Stimulated activated CD4-positive, alpha-beta T cell treated with anti-CD3 and anti-CD28 coated beads, Interleukin-4, amount 100 ng/mL, for 48 hours (primary cell): ENCODE measurements at places on chromosomes 5 and 9.

DNA sequence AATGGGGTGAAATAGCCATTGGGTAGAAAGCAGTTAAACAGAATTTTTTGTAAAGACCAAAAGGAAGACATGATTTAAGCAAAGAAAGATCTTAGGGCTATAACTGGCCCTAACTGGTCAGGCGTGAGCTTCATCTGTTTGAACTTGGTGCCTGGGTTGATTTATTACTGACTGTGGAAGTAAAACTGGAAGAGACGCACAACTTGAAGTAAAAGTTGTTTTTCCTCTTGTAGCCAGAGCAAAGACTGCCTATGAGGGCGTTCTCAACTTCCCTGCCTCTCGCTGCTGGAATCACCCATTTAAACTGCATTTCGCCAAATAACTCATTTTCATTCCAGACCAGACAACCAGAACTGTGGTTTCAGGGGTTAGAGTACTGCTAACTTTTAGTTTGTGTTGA lies 1.5 kb downstream of the THBS4 start:
- DNase-seq: no peak

DNA sequence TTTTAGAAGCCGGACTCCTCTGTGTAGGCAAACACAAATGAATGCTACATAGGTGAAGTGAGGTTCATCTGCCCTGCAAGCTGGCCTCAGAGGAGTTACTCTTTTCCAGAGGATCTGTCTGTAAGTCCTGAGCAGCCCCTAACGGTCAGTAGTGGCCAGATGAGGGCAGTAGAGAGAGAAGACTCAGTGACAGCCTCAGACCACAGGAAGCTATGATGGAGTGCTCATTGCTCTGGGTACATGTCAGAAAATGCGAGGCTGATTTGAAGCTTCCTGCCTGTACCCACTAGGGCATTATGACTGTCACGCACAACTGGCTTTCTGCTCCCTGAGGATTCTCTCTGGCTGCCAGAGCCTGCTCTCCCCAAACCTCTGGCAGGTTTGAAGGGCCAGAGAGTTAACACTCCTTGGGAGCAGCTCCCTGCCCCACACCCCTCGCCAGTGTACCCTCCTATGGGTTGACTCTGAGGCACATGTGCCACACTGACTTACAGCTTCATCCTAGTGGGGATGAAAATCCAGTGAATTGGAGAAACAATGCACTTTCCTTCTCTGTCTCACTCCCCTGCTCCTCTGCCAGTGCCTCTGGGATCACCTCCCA lies 141.5 kb downstream of the GABRG2 start:
- no peak for DNase-seq

GRCh38 chr9:113875459-113876150 lies 504 bp upstream of the ZNF618 start:
- no peak for DNase-seq

GRCh38 chr9:115494393-115494792 lies 376.4 kb upstream of the TNC start:
- DNase-seq: no peak

GRCh38 chr5:12616093-12616492 lies 711.8 kb upstream of the CTNND2 start:
- no peak for DNase-seq

DNA sequence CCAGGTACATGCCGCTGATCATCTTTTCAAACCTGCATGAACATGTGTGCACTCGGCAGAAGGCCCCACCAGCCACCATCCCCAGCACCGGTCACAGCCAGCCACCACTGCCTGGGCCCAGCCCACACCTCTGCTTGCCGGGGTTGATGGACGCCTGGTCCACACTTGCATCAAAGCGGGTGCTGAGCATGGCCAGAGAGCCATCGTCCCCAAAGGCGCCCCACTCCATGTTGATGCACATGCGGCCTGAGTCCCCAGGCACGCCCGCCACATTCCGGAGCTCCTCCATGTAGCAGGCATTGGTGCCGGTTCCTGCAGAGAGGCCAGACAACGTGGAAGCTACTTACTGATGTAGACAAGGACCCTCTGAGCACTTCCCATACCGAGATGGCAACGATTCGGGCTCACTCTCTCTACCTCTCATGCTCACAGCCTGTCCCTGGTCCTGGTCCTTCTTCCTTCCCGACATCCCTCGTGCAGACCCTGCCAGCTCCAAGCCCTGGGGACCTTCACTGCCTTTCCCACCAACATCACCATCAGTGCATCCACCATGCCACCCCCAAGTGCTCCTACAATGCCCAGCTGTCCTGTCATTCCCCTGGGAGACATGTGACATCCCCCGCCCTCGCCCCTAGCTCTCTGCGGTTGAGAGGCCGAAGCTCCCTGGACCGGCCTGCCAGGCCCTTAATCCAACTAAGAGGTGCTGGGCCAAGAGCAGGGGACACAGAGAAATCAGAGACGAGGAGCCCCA lies 17.2 kb downstream of the HK3 start:
- DNase-seq: no peak

- DNase-seq: no peak
Measured at GRCh38 chr5:138471052-138471361, 5.7 kb downstream of the EGR1 start.

DNA sequence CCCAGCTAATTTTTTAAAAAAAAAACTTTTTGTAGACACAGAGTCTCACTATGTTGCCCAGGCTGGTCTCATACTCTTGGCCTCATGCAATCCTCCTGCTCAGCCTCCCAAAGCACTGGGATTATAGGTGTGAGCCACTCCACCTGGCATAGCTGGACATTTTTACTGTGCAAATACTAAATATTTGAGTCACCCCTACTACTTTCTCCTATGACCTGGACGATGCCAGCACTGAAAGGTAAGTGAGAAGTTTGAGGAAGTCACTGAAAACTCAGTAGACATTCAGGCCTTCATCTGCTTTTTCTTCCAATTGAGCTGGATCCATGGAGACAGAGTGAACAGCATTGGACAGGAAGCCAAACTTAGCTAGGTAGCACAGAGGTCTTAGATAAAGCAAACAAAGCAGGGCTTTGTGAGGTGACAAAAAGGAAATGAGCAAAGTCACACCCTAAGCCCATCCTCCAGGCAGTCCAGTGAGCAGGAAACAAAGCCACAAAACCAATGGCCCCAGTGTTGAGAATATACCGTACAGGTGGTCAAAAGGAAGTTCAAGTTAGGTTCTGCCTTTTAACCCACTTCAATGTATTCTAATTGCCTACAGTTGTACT lies 192.6 kb upstream of the RASA1 start:
- no peak for DNase-seq

DNA sequence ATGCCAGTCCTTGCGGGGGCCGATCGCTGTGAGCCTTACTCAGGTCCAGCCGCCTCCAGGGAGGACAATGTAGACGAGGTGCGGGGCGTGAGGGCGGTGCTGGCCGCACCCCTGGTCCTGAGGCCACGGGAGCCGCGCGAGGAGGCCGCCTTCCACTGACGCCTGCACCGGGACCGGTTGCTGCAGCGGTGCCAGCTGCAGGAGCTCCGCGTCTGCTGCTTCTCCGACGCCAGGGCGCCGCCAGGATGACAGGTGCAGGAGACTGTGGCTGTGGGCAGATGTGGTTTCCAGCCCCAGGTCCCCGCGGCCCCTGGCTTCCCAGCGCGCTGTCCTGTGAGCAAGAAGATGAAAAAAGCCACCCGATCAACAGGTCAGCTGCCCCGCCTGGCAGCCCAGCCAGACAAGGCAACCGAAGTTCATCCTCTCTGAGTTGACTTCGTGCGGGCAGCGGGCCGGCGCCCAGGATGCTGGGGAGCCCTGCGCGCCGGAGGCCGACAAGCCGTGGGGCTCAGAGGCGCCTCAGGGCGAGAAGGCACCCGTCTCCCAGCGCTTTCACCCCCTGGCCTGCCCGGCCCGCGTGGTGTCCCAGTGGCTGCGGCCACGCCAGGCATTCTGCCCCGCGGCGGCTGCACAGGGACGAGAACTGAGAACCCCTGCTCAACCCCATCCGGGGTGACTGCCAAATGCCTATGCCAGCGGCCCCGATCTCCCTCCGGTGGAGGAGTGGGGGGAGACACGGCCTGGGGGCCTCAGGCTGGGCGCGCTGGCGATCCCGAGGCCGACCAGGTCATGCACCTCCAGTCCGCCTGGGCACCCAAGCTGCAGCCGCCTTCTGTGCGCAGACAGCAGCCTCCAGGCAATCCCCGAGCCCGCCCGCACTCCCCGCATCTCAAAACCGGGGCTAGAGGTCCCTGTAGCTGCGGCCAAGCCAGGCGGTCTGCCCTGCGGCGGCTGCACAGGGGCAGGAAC lies 43.4 kb upstream of the BICD2 start:
- DNase-seq: peak; percentile 10

GRCh38 chr5:169542811-169543210 lies 40.8 kb upstream of the SPDL1 start:
- DNase-seq: no peak

- no peak for DNase-seq
Measured at GRCh38 chr5:52356311-52356918, 431.3 kb upstream of the ITGA1 start.

GRCh38 chr9:17488662-17489061 lies 90.2 kb upstream of the SH3GL2 start:
- no peak for DNase-seq

- DNase-seq: no peak
Measured at GRCh38 chr5:91146905-91147600, 236.1 kb downstream of the ARRDC3 start.

DNA sequence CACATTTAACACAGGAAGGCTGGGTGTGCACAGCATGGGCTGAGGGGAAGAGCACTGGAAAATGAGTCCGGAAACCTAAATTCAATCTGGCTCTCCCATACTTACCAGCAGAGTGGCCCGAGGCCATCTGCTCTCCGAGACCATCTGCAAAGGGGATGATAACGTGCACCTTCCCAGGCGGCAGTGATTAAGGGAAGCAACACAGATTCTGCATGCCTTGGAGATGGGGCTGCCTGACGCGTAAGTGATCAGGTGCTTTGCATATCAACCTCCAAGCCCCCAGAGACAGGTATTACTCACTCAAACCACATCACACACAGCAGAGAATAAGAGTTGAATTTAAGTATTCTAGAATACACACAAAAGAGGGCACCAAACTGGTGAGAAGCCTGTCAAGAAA lies 9.1 kb downstream of the EPB41L4B start:
- DNase-seq: no peak

DNA sequence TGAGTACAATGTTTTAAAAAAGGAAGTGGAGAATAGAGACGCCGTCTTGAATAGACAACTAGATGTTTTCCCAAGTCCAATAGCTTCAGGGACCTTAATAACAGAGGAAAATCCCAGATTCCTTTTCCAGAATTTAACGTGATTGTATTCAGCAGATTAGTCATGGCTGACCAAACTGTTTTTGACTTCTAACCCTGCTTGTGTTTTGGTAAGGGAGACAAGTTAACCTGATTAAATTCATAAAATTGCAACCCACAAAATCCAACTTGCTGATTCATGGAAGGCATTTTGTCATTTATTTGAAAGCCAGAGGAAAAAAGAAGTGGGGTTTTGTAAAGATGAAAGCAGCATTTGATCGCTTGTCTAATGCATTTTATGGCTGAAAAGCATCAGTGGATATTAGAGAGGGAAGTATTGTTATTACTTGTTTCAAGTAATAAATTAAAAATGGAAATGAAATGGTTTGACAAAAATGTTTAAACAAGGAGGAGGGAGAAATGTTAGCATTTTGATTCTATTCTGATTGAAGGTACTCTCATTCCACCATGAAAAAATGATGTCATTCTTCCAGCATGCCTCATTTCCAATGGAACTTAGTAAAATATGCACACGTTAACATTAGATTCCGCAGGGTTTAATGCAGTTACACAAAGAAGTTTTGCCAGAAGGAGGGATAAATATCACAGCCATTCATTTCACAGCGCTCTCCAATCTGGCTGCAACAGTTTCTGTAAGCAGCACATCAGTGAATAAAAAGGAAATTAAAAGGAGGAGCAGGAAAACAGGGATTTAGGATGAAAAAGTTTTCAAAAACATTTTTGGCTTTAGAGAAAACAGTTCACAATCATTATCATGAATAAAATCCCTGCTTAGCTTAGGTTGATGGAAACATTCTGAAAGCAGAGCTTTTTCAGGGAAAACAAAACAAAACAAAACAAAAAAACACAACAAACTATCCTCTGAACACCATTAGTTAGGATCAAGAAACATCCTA lies 314.7 kb downstream of the PRR16 start:
- DNase-seq: no peak

DNA sequence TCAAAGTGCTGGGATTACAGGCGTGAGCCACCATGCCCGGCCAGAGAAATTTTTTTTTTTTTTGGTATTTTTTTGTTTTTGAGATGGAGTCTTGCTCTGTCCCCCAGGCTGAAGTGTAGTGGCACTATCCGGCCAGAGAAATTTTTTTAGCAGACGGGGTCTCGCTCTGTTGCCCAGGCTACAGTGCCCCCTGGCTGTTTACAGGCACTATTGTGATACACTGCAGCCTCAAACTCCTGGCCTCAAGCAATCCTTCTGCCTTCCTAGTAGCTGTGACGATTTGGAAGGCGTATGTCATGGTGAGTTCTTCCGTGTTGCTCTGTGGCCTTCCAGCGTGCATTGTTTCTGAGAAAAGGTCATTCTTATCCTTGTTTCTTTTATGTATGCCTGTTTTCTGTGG lies 47.5 kb downstream of the CNOT6 start:
- DNase-seq: no peak

DNA sequence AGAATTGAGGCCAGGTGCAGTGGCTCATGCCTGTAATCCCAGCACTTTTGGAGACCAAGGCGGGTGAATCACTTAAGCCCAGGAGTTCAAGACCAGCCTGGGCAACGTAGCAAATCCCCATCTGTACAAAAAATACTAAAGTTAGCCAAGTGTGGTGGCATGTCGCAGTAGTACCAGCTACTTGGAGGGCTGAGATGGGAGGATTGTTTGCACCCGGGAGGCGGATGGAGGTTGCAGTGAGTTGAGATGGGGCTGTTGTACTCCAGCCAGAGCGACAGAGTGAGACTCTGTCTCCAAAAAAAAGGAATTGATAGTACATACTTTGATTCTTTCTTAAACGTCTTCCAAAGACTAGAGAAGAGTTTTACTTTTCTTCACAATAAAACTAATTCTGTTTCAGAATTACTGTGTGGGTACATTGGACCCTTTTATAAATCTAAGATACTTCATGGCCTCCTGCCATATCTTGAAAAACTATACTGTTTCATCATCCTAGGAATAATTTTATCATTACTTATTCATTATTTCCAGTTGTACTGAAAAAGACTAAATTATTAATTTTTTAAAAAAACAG lies 132.0 kb upstream of the GRHPR start:
- DNase-seq: no peak

DNA sequence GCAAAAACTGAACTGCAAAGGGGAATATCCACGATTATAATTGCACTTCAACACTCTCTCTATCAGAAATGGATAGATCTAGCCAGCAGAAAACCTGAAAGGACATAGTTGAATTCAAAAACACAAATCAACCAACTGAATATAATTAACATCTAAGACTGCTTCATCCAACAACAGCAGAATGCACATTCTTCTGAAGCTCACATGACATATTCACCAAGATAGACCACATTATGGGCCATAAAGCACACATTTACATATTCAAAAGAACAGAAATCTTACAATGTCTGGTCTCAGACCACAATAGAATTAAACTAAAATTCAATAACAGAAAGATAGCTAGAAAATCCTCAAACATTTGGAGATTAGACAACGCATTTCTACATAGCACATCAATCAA lies 118.3 kb downstream of the FBXO4 start:
- no peak for DNase-seq

- no peak for DNase-seq
Measured at GRCh38 chr5:66596636-66597182, 516 bp downstream of the MAST4 start.

- DNase-seq: no peak
Measured at GRCh38 chr5:56302027-56302426, 68.9 kb upstream of the ANKRD55 start.

- no peak for DNase-seq
Measured at GRCh38 chr9:32525709-32526030, 326 bp downstream of the RIGI start.
